NCI-H1694 (cell line): ENCODE measurements at places on chromosomes 3 and 15.

- DNase-seq, result no peak
Observed at GRCh38 chr3:69934398-69934797, 65.1 kb upstream of the SAMMSON start.

DNA sequence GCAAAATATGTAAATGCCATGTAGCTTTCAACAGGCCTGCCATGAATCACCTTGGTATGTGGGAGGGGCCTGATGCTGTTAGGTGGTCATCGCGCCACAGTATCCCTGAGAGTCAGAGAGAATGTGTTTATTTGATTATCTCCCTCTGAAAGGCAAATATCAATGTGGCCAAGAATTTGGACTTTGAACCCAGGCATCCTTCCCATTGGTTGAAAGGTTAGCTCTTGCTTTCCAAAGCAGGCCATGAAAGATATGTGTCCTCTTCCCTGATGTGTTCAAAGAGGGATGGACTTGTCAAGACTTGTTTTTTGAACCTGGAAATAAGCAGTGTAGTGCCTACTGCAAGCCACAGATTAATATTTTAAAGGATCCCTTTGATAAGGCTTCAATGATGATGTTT, 36.7 kb downstream of the SRP14 start:
- DNase-seq, result no peak

GRCh38 chr15:22265056-22265945, 185.0 kb downstream of the OR4M2 start:
- DNase-seq, result no peak

DNA sequence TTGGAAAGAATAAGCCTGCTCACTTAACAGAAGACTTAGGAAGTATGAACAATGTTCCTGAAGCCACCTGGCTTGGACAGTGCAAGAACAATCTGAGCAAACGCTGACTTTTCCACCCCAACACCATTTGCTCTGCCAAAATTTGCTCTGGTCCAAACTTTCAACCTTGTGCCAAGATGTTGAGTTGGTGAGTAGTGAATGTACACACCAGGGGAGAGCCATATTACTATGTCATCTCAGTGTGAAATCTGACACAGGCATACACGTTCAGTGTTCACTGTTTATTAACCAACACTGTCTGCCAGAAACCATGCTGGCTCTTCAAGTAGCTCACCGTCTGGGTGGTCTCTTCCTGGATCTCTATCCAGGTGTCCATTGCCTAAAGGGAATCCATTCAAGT, 152.9 kb upstream of the LPP start:
- DNase-seq, result no peak

DNA sequence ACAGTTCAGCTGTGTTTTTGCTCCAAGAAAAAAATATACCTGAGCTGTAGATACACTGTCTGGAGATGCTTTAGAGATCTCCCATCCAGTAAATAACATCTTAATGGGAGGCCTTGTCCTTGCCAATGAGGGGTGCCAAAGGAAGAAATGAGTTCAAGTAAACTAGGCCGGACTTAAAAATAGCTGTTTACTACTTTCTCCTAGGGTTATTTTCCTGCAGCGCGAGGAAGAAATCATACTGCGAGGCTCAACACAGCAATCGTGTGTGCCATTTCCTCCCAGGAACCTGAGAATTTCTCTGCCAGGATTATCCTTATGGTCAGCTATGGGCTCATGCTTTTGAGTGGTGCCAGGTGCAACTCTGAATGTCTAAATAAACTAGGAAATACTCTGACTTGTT, 71.9 kb downstream of the CMTM8 start:
- no peak for DNase-seq

DNA sequence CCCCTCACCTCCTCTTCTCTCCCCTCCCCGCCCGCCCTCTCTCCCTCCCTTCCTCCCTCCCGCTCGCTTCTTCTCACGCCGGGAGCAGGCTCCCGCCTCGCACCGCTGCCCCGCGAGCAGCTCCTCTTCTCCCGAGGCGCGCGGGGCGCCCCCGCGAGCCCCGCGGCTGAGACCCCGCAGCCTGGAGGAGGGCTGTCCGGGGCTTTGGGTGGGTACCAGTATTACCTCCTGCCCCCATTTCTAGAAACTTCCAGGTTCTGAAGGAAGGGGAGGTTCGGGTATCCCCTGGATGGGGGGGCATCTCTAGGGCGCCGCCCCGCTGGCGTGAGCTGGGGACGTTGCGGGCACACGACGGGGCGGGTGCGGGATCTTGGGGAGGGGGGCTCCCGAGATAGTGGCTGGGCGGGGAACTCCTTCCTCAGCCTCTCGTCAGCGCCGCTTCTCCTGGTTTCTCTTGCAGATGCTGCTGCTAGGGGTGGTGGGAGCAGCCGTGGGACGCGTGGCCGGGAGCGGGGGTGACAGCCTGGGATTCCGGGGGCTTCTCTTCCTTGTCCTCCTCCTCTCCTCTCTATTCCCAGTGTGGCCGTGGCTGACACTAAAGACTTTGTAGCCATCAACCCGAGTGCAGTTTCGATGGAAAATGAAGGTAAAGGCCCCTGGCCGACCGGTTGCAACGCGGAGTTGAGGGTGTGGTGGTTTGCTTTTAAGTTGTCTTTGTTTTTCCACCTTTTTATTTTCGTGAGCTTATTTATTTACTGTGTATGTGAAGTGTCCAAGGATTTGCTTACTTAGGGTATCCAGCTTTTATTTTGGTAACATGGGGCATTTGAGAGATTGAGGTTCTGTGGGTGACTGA, 474 bp downstream of the ATP2C1 start:
- DNase-seq, result no peak

DNA sequence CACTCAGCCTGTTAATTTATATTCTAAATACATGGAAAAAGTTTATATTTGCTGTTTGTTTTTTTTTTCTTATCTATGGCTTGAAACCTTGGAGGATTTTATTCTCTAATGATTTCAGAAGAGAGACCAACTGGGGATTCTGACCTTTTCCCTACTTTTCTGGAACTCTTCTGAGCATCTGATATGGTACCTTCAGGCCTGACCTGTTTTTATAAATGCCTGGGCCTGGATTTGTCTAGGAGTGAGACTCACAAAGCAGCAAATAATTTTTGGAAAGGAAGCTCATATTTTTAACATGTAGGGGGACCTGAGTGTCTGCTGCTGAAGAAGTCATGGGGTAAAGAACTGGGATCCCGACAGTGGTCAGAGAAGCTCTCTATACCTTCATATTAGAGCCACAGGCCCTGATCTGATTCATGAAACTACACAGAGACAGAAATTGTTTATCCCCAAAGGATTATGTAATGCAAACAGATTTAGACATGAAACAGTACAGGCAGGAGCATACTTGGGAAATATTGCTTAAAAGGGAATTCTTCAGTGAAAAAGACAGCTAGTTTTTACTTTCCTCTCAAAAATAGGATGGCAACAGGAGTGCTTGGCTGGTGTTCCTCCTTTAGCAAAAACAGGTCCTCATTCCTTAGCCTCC, 15.9 kb downstream of the PPM1L start:
- no peak for DNase-seq

- DNase-seq, result no peak
Observed at GRCh38 chr3:65960087-65960486, 78.6 kb downstream of the MAGI1 start.
